Ecto neural progenitor cell (in vitro differentiated cells): ENCODE measurements at places on chromosomes 3 and 15.

- no peak for DNase-seq
Observed at GRCh38 chr15:67510597-67511190, 10.2 kb upstream of the C15orf61 start.

DNA sequence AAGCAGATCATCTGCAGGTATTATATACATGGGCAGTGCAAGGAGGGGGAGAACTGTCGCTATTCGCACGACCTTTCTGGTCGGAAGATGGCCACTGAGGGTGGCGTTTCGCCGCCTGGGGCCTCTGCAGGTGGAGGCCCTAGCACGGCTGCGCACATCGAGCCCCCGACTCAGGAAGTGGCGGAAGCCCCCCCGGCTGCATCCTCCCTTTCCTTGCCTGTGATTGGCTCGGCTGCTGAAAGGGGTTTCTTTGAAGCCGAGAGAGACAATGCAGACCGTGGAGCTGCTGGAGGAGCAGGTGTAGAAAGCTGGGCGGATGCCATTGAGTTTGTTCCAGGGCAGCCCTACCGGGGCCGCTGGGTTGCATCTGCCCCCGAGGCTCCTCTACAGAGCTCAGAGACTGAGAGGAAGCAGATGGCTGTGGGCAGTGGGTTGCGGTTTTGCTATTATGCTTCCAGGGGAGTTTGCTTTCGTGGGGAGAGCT lies 639 bp downstream of the MKRN3 start:
- DNase-seq, result no peak

- DNase-seq, result no peak
Observed at GRCh38 chr3:121705541-121705940, 44.0 kb downstream of the GOLGB1 start.

GRCh38 chr3:12935861-12936830 lies 94.8 kb upstream of the RPL32 start:
- no peak for DNase-seq

DNA sequence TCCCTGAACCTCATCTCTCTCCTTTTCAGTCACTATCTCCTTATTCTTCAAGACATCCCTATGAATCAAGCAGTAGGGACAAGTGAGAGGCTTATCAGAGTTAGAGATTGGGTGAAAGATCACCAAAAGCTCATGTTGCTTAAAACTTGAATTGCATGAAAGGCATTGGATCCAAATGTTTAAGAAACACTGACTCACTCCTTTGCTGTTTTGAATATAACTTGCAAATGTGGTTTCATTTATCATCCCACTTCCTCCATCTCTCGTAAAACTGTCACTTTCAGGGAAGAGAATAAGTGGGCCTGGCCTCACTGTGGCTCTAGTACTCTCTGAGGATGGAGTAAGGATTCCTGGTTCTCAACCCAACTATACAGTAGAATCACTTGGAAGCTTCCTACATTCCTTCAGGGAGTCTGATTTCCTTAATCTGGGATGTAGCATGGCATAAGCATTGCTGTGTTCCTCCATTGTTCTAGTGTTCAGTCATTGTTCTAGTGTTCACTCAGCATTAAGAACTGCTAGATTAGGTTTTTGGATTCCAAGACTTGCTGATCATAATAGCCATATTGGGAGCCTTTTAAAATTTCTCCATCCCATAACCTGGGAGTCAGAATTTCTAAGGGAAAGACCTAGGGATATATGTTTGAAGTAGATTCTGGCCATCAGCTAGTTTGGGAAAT lies 171.8 kb downstream of the TMEM108 start:
- no peak for DNase-seq

- DNase-seq, result no peak
Observed at GRCh38 chr15:37902126-37902525, 32.3 kb upstream of the TMCO5A start.

- no peak for DNase-seq
Observed at GRCh38 chr15:57554812-57555179, 36.9 kb upstream of the MYZAP start.

GRCh38 chr3:69504232-69504631 lies 118.3 kb upstream of the FRMD4B start:
- DNase-seq, result no peak

DNA sequence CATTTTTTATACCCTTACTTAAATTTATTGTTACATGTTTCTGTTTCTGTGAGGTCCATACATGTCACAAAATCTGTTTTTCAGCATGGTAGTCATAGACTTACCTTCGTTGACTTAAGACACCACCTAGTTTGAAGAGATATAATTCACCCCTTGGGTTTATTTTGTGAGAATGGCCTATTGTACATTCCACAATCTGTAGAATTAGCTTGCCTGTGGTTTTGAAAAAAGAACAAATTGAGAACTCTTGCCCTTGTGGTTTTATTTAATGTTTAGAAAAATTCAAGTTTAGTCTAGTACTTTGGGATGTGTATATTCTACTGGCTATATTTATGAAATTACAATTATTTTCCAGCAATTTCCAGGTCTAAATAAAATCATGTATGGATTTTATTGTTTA lies 31.6 kb downstream of the FILIP1L start:
- DNase-seq, result no peak

DNA sequence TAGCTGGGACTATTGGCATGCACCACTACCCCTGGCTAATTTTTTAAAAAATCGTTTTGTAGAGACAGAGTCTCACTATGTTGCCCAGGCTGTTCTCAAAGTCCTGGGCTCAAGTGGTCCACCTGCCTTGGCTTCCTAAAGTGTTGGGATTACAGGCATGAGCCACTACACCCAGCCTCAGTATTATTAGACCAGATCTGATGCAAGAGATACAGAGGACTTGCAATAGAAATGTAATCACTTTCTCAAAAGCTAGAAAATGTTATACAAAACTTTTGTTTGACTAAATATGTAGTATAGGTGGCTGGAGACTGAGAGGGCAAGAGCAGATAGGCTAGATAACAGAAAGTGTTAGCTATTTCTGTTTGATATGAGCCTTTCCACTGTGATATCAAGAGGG lies 531.9 kb downstream of the SOX2 start:
- DNase-seq, result no peak

GRCh38 chr15:61421938-61422337 lies 192.8 kb upstream of the RORA start:
- DNase-seq, result no peak

DNA sequence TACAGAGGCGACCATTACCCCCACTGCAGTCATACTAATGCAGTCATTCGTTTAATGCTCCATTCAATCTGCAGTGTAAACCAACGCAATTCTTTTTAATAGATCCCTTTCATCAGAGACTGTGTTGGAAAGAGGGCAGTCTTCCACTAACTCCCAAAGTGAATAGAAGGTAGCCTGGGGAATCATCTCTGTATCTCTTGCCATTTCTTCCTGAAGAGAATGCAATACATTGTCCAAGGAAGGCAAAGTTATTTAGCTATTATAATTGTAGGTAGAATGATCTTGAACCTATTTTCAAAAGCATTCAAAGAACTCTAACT lies 1.3 kb upstream of the SLITRK3 start:
- no peak for DNase-seq

DNA sequence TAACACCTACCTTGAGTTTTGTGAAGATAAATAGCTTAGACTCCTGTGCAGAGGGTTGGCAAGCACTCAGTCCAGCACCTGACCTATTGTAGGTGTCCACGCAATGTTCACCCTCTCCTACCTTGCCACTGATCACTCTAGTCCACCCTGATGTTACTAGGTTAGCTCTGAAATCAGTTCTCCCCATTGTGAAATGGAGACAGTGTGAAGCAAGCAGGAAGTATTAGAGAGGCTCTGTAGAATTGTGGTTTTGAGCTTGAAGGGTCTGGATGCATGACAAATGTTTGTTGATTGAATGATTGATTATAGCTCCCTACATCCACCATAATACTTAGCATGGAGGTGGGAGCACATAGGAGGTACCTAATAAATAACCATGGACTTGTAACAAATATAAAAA lies 199.7 kb downstream of the RPLP1 start:
- no peak for DNase-seq

- no peak for DNase-seq
Observed at GRCh38 chr3:122984650-122985049, 42.9 kb downstream of the SEMA5B start.

DNA sequence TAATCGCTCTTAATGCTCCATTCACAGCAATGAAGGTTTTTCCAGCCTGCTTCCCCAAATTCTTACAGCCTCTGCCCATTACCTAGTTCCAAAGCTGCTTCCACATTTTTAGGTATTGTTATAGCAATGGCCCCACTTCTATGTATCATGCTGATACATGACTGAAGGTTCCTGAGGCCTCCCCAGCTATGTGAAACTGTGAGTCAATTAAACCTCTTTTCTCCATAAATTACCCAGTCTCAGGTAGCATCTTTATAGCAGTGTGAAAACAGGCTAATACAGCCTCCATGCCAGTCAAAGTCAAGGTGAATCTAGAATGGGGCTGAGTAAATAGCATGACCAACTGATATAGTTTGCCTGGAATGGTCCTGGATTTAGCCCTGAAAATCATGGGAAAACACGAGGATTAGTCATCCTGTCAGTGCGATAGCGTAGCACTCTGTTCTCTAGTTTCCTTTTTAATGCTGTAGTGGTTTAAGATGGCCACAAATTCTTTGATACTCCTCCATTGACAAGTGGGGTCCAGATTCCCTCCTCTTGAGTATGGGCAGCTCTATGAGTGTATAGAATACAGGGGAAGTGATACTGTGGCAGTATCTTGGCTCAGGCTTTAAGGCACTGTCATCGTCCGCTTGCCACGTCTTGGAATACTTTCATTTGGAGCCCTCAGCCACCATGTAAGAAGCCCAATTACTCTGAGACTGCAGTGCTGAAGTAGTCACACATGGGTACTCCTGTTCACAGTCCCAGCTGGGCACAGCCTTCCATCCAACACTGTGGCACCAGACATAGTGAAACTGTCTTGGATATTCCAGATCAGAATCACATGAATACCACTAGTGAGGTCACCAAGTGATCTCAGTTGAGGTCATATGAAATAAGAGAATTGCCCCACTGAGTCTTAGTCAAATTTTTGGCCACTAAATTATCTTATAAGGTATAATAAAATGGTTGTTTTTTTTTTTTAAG lies 94.0 kb upstream of the PLCL2 start:
- no peak for DNase-seq

- DNase-seq, result peak; percentile 65
Observed at GRCh38 chr3:127426444-127427153, 138.8 kb upstream of the PRR20G start.

DNA sequence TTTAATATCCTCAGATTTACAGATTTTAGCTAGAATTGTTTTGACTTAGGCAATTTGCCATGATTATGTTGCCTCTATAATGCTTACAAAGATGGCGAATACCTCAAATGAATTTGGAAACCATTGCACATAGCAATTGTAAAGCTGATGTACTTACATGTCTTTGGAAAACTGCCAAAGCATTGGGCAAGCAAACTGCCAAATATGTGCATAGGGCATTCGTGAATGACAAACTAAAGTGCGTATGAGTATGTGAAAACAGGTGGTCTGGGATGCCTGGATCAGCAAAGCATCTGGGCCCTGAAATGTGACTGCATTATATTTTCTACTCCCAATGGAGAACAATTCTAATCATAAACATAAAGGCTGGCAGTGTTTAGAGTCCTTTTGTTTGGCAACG lies 445.3 kb upstream of the ROBO1 start:
- DNase-seq, result no peak

DNA sequence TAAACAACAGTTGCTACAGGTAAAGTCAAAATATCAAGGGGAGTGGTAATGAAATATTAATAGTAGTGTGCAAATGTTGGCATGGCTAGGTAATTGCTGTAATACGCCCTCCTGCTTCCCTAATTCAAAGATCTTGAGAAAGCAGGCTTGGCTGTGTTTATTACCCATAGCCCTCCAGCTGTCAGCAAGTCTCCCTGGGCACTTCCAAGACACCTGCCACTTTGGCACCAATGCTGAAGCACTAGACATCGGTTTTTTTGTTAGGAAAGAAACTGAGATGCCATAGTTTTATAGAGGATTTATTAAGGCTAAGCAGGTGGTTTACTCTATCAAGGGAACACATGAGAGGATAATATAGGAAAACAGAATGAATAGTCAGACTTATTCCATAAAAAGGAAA lies 64.4 kb downstream of the P2RY1 start:
- DNase-seq, result no peak

DNA sequence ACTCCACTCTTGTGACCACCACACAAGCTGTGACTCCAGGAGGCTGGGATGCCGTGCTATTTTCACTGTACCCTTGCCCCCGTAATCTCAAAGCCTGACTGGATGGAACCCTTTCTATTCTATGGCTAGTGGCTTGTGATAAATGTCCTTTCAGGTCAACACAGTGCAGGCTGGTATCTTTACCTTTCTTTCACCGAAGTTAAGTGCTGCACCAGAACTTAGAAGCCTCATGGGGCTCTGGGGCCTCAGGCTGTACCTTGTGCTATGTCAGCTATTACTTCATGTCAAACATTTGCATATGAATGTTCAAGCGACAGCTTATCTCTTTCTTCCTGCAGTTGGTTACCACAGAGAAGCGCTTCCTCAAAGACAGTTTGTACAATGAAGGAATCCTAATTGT lies 66.8 kb downstream of the RPL39L start:
- no peak for DNase-seq

- DNase-seq, result no peak
Observed at GRCh38 chr3:1824359-1824758, 274.3 kb upstream of the CNTN4 start.
